Activated T-cell treated with anti-CD3 and anti-CD28 coated beads, Interleukin-2, amount 50 U/mL, for 24 hours (primary cell): ENCODE measurements at places on chromosomes 1 and 21.
A peak's percentile ranks its signal among the peaks of the same experiment; 100 is the strongest.

DNA sequence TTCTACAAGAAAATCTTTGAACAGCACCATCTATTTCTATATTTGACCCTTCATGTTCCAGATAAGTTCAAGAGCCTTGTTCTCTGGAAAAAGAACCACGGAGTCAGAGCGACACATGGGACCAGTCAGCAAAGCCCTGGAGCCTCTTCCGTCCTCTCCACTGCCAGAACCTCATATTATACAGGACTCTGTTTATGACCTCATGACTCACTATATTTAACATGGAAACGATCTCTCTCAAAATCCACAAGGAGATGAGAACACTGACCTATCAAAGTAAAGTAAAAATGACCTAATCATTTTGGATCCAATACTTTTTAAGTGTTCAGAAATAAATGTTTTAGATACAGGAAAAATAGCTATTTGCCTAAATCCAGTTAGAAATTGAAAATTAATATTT, 124.6 kb upstream of the KRTAP19-8 start:
- DNase-seq, result no peak

DNA sequence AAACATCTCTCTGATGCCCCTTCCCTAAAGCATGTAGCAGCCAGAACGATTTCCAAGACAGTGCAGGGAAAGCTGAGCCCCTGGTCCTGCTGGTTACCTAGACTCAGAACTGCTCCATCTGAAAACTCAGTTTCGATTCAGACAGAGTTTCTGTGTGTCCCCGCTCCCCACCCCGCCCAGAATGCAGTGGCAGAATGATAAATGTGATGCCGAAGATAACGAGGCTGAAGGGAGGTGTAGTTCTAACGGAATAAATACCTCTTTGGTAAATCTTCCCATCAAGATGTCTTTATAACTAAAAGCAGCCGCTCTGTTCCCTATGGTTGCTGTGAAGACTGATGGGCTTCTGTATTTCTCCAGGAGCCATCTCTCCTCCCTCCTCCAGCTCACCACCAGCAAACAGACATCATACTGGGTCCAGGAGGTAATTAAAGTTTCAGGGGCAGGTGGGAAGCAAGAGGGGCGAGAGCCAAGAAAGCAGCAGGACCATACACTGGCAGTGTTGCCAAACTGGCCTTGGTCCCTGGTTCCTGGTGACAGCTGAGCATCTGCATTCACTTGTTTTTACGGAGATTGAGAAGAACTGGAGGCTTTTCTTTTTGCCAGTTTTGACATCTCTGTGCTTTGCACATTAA, 76.9 kb downstream of the DDX20 start:
- DNase-seq, result no peak

DNA sequence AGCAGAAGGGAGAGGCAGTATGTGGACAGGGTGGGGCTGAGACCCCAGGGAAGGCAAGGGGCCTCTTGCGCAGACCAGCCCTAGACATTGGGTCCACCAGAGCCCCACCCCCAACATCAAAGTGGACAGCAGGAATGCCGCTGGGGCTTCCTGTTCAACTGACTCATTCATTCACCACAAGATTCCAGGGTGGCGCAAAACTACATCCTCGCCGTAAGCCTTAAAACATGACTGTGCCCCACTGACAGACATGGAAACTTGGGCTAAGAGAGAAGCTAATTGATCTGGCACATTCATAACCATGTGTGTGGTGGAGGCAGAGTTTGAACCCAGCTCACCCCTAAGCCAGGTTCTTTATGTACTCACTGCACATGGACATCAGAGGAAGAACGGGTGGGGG, 14.0 kb downstream of the COL16A1 start:
- no peak for DNase-seq

GRCh38 chr1:153058154-153058553, 842 bp upstream of the SPRR2A start:
- DNase-seq, result no peak

GRCh38 chr1:3846541-3846940, 10.5 kb downstream of the CEP104 start:
- DNase-seq, result no peak

DNA sequence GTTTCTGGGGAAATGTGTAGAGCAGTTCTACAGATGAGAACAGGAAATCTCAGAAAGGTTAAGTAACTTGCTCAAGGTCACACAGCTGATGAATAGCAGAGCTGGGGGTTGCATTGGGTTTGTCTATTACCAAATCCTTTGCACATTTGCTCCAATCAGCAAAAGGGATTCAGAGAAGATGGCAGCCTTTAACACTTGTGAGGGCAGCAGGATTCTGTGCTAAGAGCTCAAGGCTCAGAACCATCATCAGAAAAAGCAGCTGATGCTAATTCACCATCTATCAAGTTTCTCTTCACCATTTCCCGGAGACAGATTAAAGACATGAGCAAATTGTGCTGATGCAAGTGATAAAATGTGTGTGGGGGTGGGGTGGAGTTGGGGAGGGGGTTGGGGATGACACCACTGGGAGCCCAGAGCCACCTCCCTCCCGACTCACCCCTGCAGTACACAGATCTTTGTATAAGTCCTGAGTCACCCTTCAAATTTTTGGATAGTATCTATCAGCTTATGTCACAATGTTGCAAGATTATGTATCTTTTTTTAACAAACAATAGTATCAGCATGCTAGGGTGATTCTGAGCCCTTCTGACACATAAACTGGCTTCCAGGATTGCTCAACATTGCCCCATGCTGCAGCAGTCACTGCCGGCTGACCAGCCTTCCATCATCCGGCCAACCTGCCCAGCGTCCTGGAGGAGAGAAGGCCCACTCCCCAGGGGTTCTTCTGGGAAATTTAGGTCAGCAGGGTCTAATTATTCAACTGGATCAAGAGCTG, 2.8 kb upstream of the SPSB1 start:
- DNase-seq, result no peak

- DNase-seq, result peak; percentile 37
Measured at GRCh38 chr21:41612674-41613532, 104.9 kb upstream of the TMPRSS2 start.

DNA sequence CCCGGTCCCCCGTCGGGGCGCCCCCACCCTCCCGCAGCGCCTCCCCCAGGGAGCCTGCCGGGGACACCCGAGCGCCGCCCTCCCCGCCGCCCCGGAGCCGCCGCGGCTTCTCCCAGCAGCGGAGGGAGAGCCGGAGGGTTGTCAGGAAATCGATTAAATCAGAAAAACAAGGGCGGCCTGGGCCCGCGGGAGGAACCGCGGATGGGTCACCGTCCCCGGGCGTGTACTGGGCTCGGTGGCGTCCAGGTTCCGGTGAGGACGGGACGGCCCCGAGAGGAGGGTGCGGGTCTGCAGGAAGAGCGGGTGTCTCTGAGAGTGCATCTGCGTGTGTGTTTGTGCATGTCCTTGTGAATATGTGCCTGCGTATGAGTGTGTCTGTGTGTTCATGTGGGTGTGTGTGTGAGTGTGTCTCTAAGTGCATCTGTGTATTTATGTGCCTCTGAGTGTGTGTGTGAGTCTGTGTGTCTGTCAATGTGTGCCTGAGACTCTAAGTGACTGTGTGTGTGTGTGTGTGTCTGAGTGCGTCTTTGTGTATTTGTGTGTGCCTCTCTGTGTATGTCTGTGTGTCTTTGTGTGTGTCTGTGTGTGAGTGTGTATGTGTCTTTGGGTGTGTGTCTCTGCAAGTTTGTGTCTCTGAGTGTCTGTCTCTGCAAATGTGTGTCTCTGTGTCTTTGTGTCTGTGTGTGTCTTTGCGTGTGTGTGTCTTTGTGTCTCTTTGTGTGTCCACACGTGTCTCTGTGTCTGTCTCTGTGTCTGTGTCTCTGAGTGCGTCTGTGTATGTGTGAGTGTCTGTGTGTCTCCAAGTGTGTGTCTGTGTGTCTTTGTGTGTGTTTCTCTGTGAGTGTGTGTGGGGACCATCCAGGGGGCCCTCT, 1.1 kb downstream of the SPSB1 start:
- peak; percentile 68 for DNase-seq

DNA sequence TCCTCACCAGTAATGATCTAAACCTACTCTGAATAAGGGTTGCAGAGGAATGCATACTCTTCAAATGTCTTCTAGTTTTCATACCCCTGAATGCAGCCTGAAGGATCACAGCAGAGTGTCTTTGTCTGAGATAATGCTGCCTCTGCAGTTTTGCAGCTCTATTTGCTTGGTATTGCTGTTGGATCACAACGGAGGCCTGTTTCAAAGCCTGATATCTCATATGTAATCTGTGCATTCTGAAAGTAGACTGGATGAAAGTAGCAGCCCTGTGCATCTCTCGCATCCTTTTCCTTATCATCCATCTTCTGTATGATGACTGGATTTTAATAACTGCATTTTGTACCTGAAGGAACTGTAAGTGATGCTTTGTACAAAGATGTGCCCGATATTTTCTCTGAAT, 34.9 kb upstream of the F13B start:
- no peak for DNase-seq

GRCh38 chr1:28986306-28986910, 72.0 kb downstream of the EPB41 start:
- DNase-seq, result no peak

DNA sequence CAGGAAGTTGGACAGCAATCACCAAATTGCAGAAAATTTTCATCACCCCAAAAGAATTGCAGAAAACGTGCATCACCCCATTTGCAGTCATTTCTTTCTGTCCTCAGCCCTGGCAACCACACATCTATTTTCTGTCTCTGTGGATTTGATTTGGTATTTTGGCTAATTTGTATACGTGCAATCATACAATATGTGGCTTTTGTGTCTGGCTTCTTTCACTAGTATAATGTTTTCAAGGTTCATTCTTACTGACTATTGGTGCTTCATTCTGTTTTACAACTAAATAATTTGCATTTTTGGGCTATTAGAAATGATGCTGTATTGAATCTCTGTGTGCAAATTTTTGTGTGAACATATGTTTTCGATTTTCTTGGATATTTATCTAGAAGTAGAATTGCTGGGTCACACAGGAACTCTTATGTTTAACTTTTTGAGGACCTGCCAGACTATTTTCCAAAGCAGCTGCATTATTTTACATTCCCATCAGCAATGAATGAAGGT, 24.8 kb upstream of the PRDM2 start:
- no peak for DNase-seq

DNA sequence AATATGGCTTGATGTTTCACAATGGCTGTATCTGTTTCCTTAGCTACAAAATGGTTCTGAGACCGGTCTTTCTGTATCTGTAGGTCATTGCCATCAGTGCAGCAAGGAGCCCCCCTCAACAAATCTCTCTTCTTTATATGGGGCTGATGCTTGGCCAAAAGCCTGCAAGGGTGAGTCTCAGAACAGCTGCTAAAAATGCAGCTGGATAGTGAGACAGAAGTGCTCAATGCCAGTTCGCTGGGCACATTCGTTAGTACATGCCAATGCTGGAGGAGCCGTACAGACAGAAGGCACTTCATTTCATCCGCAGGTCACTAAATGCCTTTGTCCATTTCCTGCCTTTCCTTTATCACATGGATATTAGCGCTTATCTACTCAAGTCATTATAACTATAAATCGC, 67.3 kb downstream of the RUNX1 start:
- no peak for DNase-seq

DNA sequence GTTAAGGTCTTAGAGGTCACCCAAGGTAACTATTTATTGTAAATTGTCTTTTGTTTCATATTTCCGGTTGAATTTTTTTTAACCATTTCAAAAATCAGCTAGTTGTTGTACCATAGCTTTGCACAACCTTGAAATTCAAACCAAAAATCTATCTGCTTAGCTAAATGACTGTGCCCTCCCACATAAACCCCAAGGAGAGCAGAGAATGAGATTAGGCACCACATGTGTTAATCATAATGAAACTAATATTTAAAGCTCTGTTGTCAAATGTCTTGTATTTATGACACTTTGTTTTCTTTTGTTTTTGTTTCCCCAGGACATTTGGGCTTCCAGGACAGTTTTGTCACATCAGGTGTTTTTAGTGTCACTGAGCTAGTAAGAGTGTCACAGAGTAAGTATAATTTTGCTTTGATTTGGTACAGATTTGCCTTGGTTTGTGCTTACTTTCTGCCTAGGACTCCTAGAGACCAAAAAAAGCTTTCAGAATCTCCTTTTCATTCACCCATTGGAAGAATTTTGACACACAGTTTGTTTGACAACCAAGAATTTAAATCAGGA, 249.9 kb downstream of the NFIA start:
- no peak for DNase-seq

GRCh38 chr1:168585937-168586336, 9.5 kb downstream of the XCL1 start:
- DNase-seq, result no peak

DNA sequence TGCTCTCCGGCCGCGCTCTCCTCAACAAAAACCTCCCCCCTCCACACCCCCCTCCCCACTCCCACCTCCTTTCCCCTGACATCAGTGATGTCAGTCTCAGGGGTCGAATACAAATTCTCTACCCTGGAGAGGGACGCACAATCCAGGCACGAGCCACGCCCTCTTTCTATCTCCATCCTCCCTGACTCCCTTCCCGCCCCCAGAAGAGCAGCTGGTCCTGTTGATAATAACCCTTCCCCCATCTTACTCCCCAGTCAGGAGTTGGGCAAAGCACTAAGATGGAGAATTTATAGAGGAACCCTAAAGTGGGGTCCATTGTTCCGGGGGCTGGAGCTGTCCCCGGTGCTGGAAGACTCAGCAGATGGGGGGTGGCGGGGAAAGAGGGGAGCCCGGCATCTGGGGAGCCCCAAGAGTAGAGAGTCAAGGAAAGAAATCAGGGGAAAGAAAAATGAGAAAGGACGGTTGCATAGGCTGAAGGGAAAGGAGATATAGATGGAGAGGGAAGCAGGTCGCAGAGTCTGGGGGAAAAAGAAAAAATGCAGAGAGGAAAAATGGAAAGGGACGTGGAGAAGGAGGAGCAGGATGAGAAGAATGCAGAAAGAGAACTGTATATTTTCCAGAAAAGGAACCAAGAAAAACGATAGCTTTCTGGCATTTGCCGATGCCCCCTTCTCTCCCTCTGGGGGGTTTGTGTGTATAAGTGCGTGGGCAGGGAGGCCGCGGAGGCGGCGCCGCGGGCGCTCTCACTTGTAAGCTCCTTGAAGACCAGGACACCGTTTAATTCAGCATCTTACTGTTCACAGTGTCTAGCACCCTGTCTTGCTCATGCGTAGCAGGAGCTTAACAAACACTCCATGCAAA, at the start of gene CELF3:
Gene CELF3 (minus strand): TSS at position 33 of the 861 bp plus-strand sequence. CDS start 783 bp downstream, outside the sequence.
- no peak for DNase-seq

- no peak for DNase-seq
Measured at GRCh38 chr1:97252925-97253324, 531.3 kb downstream of the PTBP2 start.

GRCh38 chr1:42551180-42551579, 88.1 kb downstream of the CCDC30 start:
- DNase-seq, result no peak

GRCh38 chr1:201490708-201491131, 16.2 kb downstream of the CSRP1 start:
- DNase-seq, result no peak

DNA sequence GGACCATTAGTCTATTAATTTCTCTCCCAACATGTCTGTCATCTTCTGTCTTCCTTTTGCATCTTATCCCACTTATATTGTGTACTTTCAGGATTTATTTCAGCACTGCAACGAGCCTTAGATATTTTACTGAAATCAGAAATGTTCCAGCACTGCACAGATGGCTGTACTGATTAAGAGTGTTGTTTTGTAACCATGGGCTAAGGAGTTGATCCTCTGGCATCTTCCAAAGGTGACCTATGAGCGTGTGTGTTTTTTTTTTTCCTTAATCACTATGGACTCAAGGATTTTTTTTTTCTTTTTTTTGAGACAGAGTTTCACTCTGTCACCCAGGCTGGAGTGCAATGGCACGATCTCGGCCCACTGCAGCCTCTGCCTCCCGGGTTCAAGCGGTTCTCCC, 7.1 kb upstream of the DDX59 start:
- DNase-seq, result no peak

- no peak for DNase-seq
Measured at GRCh38 chr21:35575280-35575915, 484.9 kb downstream of the SETD4 start.
